ENCODE measurements at places on chromosomes 2 and 18.

DNA sequence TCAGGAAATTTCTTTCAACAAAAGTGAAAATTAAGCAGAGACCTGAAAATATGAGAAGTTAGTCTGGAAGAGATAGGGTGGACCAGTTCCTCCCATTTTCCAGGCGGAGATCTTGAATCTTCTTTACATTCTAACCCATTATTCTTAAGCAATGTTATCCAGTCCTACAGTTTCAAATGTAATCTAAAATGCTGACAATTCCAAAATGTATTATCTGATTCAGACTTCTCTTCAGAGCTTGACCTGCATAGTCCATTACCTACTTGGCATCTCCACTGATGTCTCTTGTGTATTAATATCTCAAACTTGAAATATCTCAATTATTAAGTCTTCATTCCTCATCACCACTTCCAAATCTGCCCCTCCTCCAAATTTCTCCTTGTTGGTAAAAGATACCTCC is 28.4 kb upstream of the SLC39A10 start:
- no peak for DNase-seq

DNA sequence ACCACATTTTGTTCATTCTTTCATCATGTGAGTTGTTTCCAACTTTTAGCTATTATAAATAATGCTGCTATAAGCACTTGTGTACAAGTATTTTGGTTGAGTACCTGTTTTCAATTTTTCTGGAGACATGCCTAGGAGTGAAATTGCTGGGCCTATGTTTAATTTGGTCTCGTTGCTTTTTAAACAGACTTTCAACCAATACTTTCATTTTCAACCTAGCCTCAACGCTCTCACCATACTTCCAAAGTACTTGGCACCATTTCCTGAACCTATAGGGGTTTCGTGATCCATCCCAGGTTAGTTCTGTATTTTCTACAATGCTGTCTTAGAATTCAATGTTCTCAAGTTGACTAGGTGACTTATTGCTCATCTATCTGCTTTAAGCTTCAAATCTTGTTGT is 126.1 kb downstream of the SRBD1 start:
- no peak for DNase-seq

- DNase-seq: no peak
Measured at GRCh38 chr2:134199123-134199522, 54.7 kb upstream of the MGAT5 start.

DNA sequence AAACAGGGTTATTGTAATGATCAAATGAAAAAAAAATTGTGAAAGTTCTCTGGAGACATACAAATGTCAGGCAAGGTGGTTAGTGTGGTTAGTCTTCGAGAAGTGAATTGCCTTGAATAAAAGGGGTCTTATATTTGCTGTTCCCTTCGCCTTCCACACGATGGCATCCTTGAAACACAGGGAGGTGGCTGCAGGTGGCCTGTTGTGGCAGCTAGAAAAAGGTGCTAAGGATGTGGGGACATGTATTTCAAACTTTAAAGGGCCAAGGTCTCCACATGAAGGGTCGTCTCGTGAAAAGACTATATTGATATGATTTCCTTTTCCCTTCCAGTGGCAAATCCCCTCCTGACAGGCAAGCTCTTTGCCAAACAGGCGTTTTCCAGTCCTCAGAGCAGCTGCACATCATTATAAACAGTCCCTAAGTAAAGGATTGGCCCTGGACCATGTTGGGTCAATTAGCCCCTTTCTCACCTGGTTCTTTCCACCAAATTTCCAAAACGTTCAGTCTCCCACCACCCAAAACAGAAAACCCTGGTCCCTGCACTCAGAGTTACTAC is 68.5 kb downstream of the COPS8 start:
- no peak for DNase-seq

GRCh38 chr2:129061069-129061768 is 742.6 kb upstream of the HS6ST1 start:
- DNase-seq: no peak

DNA sequence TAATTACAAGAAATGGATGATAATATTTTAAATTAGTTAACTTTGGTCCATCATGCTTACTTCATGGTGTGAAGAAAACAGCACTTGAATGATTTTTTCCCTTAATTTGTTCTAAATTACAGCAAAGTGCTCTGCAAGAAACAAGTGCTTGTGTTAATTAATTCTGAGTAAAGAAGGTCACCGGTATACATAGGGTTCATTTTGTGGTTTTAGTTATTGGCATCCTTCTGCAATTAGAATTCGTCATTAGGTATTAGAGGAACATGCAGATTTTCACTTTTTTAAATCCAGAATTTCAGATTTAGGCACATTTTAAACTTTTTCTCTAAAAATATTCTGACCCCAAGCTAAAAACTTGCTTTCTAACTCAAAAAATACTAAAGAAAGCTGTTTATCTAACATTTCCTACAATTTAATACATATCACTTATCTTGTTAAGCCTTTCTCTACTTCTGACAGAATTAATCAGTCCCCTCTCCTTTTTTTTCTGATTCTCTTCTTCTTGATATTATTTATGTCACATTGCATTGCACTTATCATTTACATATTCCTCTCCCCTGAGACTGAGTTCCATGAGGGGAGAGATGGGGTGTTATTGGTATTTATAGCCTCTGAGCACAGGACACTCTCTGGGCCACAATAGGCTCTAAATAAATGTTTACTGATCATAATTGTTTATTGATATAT is 129.2 kb downstream of the PLA2R1 start:
- no peak for DNase-seq

DNA sequence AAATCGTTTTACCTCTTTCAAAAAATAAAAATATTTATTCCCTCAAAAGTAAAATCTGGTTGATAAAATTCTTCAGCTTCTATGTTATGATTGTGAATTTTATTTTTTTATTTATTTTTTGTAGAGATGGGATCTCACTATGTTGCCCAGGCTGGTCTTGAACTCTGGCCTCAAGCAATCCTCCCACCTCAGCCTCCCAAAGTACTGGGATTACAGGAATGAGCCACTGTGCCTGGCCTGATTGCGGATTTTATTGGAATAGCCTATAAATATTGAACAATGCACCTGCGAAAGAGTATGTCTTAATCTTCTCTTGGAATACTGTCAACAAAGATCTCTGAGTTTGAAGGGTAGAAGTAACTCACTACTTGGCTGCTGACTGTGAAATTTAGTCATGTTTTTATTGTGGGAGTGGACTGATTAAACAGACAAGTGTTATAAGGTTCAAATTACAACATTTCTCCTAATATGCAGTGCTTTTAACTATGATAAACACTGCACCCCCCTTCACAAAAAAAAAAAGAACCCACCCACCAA is 138.0 kb downstream of the AFF3 start:
- no peak for DNase-seq

DNA sequence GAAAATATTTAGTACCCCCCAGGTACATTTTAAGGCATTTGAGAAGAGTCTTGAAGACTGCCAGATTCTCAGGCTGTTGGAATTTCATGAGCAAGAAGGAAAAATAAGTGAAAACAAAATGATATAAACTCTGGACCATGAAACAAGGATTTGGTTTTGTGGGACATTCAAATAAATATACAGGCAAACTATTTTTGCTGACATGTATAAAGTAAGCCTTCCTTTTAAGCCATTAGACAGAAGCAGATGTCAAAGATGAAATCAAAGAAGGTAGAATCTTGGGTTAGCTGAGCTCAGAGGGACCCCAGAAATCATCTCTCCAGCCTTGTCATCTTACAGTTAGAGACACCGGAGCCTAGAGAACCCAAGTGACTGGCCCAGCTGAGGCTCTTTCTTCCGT is 51.3 kb upstream of the ACSL3 start:
- DNase-seq: no peak
